Right lobe of liver (tissue), 6 donors: ENCODE measurements at places on chromosomes 3 and 15. TPM values are rescaled to one million over a fixed set of nuclear protein-coding genes. Genes with fewer than 3 reads are reported as not detected.

Gene SLTM
- total RNA-seq = 39.4 TPM

Gene TGM5
- total RNA-seq = not detected

Gene GOLGA6L4
- total RNA-seq = 1.1 TPM

Gene CFAP100
- total RNA-seq = not detected

Gene GABRR3
- total RNA-seq = not detected
